ENCODE measurements at places on chromosomes 6 and 20. TPM values are rescaled to one million over a fixed set of nuclear protein-coding genes. Genes with fewer than 3 reads are reported as not detected.

GRCh38 chr20:25532015-25532751 is 53.1 kb downstream of the NINL start:
- no peak for DNase-seq

- DNase-seq = no peak
These were observed 2.4 kb upstream of the CCR6 start for GRCh38 chr6:167120583-167120903.

- DNase-seq = no peak
These were observed 163.2 kb downstream of the BMP7 start for GRCh38 chr20:57103146-57103800.

The ACSS1 gene
- 0.32 TPM for total RNA-seq

The CALHM6 gene
- total RNA-seq = 6.9 TPM

DNA sequence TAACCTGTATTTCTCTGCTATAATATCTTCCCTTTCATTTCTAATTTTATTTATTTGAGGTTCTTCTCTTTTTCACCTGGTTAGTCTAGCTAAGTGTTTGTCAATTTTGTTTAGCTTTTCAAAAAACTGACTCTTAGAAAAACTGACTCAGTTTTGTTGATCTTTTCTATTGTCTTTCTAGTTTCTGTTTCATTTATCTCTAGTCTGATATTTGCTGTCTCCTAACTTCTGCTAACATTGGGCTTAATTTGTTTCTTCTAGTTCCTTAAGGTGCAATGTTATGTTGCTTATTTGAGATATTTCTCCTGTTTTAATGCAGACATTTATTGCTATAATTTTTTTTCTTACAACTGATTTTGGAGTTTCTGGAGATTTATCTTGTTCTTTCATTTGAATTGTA is 1011.0 kb downstream of the EPHA7 start:
- DNase-seq = no peak

The FBXL4 gene
- total RNA-seq = 8.8 TPM

The PM20D2 gene
- 6.1 TPM for total RNA-seq

- DNase-seq = no peak
These were observed 298.4 kb upstream of the MOCS1 start for GRCh38 chr6:40232698-40233097.
